Stimulated activated CD4-positive, alpha-beta T cell treated with anti-CD3 and anti-CD28 coated beads, Interleukin-15, amount 100 ng/mL, for 1 hour (primary cell): ENCODE measurements at places on chromosomes 5 and 9.

GRCh38 chr5:172097356-172097755, 90.7 kb downstream of the STK10 start:
- DNase-seq = no peak

DNA sequence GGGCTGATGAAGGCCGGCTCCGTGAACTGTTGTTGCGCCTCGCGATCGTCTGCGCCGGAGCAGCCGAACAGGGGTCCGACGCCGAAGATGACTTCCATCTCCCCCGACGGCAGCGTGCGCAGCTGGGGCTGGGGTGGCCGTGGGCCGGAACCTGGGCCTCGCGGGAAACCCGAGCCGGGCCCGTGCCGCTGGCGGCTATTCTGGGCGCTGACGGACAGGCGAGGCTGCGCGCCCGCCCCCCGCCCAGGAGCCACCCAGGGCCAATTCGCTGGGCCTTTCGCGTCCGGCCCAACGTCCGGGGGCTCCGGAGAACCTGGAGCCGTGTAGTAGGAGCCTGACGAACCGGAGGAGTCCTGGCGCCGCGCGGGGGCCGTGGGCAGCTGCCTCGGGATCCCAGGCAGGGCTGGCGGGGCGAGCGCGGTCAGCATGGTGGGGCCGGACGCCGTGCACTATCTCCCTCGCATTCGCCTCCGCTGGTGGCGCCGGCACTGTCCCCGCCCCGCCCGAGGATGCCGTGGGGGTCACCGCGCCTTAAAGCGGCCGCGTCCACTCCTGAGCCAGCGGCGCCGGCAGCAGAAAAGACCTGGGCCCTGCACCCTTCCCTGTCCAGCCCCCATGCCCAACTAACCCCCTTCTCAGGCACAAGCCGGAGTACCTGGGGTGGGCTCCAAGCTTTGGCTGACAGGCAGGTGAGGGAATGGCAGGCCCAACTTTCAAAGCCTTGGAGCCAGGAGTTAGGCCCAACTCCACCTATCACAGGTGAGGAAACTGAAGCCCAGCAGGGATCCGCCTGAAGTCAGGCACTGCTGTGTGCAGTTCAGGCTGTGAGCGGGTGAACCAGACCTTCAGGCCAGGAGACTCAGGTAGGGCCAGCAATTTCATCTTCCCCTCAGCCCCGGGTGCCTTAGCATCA, at the start of gene PROB1:
TSS of gene PROB1 (minus strand) at position 451 of the 913 bp plus-strand sequence. CDS start at position 428, 23 bp downstream.
- DNase-seq = no peak

DNA sequence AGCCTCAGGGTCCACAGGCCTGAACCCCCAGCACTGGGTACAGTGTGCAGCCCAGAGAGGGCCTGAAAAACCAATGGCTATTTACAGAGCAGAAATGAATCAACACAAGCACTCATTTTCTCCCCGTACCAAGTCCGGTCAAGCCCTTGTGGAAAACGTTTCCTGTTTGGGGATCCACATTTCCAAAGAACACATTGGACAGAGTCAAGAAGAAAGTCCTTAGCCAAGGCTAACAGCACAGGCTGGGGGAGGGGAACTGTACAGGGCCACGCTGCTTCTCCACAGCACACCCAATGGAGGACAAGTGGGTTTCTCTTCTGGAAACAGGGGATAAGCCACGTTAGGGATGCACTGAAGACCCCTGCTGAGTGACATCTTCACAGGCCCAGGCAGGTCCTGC, 62.3 kb downstream of the NSUN2 start:
- DNase-seq = no peak

- DNase-seq = no peak
Observed at GRCh38 chr5:87170799-87171198, 96.9 kb upstream of the RASA1 start.

GRCh38 chr5:114391321-114391720, 29.5 kb downstream of the KCNN2 start:
- DNase-seq = no peak

DNA sequence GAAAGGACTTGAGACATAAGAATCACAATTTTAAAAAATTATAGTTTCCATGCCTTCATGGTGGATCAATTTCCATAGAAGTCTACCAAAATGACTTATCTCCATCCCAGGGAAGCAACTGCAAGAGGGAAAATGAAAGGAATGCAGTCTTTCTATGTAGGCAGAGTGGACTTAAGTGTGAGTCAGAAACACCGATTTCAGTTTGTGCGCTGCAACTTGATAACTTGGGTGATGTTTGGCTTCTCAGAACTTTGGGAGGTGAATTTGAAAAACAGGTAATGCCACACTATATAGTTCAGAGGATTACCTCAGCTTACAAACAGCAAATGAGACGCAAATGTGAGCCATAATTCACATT, 708 bp upstream of the CSNK1G3 start:
- DNase-seq = no peak

DNA sequence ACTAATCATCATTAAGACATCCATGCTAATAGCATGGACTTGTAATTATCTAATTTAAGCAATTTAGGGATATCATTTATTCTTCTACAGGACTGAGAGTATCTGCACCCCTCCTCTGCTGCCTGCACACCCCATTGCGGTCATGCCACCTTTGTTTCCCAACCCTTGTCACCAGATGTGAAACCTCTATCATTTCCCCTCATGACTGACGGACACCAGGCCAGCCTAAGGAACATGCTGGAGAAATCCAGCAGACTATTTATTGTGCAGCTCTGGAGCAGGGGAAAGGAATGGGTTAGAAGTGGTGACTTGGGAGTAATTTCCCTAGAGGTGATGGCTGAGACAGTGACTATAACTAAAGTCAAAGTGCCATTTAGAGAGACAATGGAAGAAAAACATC, 40.7 kb downstream of the UGCG start:
- DNase-seq = no peak

GRCh38 chr5:1834721-1835429, 33.7 kb downstream of the NDUFS6 start:
- no peak for DNase-seq

DNA sequence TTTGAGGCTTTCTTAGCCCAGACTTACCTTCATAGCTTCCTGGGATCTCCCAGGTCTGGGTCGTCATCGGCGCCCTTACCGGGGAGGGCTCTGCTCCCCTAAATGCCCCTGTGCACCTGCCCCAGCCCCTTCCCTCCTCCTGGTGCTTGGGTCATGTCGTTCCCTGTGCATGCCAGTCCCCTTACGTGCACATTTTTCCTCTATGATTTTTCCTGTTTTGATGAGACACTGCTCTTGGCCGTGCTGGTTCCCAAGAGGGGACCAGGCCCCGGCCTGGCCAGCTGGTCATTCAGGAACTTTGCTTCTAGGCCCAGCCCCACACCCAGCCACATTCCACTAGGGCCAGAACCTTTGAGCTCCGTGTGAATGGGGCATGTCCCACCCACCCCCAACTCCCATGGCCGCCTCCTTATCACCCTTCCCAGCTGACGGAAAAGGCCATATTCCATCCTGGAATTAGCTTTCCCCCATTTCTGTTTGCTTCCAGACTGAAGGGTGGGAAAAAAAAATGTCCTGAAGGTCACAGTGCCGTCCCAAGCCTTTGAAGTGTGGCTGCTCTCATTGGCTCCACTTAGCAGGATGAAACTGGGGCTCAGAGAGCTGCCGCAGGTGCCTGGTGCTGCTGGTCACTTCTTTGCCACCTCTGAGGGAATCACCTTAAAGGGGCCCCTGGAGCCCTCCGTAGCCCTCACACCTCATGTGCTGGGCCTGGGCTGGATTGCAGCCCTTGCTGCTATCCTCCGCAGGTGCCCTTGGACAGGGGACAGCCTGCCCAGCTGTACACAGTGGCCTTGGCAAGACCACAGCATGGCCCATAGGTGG, 25.1 kb downstream of the ERGIC1 start:
- DNase-seq = no peak

DNA sequence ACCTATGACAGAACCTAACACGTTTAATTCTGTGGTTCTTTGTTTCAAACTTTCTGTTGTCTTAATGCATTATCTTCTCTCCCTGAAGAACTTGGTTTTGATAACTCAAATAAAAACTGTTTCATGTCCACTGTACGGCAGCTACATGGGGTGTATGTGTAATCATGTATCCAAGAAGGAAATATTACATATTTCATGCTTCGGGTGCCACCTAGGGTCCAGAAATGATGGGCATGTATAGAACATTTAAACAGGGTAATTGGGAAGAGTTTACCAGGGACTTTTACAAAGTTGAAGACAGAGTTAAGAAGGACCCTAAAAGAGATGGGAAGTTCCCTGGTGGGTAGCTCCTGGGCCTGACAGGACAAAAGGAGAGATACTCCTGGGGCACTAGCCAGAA, 291.3 kb downstream of the FBXL7 start:
- no peak for DNase-seq

DNA sequence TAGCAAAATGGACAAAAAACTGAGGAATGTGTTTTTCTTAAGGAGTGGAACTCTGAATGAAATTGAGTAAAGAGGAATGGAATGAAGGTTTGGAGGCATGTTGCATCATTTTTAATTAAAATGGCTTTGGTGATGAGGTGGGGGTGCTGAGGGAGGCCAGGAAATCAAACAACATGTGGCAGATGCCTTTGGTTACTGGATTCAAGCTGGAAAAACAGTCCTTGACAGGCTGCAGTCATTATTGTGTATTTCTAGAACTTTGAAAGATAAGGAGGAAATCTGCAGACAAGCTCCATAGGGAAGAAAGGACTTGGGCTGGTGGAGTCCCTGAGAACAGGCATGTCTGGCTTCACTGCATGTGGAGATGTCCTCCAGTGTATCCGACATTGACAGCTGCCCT, 203.5 kb upstream of the HAPLN1 start:
- DNase-seq = no peak

- DNase-seq = no peak
Observed at GRCh38 chr5:143102411-143102810, 301.1 kb downstream of the NR3C1 start.

GRCh38 chr5:60843386-60843935, 608 bp downstream of the ELOVL7 start:
- no peak for DNase-seq

GRCh38 chr5:144281784-144282183, 111.1 kb downstream of the KCTD16 start:
- DNase-seq = no peak

- no peak for DNase-seq
Observed at GRCh38 chr9:86830356-86830755, 117.0 kb downstream of the GAS1 start.

DNA sequence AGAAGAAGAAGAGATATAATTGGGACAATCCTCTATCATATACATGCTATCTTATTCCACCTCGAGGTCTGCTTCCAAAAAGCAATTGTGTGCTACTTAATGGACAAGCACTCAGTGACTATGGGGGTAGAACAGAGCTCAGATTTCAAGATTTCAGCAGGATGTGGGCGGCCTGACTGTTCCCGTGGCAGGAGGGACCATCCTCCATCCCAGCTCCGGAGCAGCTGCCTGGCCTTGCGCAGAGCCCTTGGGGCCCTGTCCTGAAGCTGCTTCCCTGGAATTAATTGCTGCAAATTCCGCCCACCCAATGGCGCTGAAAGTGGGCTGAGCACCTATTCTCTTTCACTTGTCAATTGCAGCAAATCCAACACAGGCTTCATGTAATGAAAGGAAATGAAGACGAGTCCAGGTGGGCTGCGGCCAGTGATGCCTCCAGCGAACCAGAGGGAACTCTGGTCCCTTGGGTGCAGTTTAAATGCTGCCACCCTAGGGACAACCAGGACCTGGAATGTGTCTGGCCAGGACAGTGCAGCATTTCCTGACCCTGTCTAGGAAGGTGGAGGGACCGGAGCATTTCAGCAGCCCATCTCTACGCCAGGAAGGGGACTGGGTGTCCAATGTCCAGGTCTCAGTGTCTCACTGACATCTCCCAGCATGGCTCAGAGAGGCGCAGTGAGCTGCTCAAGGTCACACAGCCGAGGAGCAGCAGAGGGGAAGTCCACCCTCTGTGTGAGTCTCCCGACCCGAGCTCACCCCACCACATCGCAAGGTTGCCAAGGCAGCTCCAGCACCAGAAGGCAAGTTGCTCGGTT, 50.5 kb upstream of the FCN1 start:
- DNase-seq = no peak

DNA sequence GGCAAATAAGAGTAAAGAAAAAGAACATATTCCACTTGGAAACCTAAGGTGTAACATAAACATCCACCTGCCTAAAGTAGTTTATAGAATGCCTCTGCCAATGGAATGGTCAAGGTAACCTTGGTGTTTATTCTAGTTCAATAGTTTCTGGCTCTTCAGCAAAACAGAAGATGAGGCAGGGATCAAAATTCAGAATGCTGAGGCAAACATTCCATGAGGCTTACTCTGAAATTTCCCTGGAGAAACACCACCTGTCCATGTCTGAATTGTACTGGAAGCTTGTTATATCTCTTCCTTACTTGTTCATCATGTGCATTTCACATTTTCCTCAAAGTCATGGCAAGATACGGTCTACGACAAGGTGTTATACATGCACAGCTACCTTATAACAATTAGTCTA, 1862.4 kb upstream of the ACO1 start:
- DNase-seq = no peak

GRCh38 chr5:146365618-146366017, 27.0 kb downstream of the POU4F3 start:
- DNase-seq = no peak

- no peak for DNase-seq
Observed at GRCh38 chr9:117528225-117528624, 113.4 kb upstream of the ASTN2 start.

DNA sequence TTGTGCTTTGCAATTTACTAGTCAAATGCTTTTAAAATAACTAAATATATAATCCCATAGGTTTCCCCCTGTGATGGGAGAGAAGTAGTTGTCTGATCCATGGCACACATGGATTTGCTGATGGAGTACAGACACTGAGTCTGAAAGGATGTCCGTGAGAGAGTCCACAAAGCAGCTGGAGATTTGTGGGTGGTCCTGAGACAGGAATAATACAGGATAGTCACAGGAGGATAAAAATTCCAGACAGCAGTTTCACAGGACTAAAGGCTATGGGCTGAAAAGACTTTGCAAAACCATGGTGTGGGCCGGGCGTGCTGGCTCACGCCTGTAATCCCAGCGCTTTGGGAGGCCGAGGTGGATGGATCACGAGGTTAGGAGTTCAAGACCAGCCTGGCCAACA, 58.7 kb upstream of the ZFR start:
- DNase-seq = no peak

DNA sequence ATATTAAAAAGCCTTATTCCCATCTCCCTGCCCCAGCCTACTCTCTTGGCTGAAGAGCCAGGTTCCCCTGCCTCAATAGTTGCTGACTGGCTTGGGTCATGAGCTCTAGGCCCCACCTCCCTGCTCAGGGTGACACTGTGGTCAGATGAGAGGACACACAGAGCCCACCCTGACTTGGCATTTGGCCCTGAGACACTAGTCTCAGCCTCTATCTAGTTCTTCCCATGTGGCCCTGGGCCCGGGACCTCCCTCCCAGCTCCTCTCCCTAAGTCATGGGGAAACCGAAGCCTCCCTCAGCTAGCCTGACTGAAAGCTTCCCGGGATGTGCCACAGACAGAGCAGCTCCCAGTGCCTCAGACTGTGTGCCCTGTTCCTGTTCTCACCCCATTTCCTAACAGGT, 5.8 kb upstream of the MYOZ3 start:
- DNase-seq = no peak

- DNase-seq = no peak
Observed at GRCh38 chr9:15670894-15671293, 118.1 kb downstream of the CCDC171 start.

- no peak for DNase-seq
Observed at GRCh38 chr5:5483880-5484598, 61.6 kb downstream of the ICE1 start.
